ENCODE measurements at places on chromosomes 12 and 14.
A peak's percentile ranks its signal among the peaks of the same experiment; 100 is the strongest.

GRCh38 chr12:98924-99352 lies 32.4 kb downstream of the IQSEC3 start:
- DNase-seq = no peak

GRCh38 chr14:55752580-55753390 lies 172.8 kb downstream of the KTN1 start:
- DNase-seq = no peak

DNA sequence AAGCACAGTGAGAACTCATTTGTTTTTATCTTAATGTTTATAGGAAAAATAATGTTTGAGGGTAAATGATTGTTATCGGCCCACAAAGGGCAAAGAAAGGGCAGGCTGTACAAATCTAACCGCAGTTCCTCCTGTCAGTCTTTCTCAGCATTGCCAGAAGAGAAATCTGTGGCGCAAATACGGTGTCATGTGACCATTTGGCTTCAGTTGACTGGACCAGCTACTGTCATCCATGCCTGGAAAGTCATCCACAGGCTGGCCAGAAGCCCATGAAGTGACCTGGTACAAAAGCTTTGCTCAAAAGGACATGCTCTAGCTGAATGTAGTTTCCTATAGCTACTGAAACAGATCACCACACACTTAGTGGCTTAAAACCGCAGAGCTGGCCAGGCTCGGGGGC lies 43.6 kb downstream of the HCAR2 start:
- no peak for DNase-seq

- no peak for DNase-seq
Measured at GRCh38 chr14:36111822-36112583, 64.5 kb downstream of the PTCSC3 start.

DNA sequence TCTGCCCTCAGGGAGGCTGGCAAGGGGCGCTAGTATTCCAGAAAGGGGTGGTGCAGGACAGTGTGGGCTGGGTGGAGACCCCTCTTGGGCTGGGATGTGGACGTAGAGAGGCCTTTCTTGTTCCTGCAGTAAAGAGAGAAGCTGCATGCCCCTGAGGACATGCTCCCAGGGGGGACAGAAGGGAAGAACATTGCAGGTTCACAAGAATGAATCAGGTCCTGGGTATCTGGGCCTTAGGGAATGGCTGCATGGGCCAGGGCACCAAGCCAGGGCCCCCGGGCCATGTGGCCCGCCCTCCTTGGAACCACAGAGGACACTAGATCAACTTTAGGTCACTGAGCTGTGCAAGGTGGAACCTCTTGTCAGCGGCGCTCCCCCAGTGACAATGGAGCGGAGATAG lies 51.8 kb downstream of the ZNF664 start:
- DNase-seq = no peak

- no peak for DNase-seq
Measured at GRCh38 chr12:20140751-20141150, 227.6 kb upstream of the PDE3A start.

DNA sequence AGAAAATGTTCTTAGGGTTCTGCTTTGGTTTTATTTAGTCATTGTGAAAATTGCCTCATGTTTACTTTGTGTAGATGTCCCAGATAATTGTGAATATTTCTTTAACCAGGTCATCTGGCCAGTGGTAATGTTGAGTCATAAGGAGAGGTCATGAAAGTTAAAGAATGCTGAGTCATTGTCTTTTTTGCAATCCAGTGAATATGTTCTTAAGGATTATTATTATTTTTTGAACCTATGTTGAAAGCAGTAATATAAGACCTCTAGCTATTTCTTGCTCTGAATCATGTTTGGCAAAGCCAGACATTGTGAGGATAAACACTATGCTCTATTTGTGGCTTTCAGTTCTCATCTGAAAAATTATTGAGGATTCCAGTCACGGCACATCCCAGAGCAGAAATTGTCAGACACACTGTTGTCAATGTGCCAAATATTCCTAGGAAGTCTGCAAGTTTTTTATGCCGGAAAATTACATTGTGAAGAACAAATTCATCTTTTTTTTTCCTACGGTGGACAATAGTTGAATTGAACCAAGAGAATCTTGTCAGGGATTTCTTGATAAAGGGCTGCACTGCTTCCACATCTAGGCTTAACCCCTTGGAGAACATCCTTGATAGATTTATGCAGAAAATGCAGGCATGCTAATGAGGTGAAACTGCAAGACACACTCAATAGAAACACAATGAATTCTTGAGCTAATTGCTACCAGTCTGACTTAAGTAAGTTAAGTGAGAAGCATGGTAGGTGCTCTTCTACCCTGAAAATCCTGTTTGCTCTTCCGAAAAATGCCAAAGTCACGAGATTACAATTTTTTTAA lies 369.6 kb downstream of the ATP23 start:
- DNase-seq = peak; percentile 66

GRCh38 chr12:74889563-74890236 lies 319.9 kb downstream of the KCNC2 start:
- DNase-seq = peak; percentile 32
